ENCODE measurements at places on chromosomes 16 and 17.

- DNase-seq, result no peak
Observed at GRCh38 chr16:79995315-79995714, 394.8 kb upstream of the MAF start.

DNA sequence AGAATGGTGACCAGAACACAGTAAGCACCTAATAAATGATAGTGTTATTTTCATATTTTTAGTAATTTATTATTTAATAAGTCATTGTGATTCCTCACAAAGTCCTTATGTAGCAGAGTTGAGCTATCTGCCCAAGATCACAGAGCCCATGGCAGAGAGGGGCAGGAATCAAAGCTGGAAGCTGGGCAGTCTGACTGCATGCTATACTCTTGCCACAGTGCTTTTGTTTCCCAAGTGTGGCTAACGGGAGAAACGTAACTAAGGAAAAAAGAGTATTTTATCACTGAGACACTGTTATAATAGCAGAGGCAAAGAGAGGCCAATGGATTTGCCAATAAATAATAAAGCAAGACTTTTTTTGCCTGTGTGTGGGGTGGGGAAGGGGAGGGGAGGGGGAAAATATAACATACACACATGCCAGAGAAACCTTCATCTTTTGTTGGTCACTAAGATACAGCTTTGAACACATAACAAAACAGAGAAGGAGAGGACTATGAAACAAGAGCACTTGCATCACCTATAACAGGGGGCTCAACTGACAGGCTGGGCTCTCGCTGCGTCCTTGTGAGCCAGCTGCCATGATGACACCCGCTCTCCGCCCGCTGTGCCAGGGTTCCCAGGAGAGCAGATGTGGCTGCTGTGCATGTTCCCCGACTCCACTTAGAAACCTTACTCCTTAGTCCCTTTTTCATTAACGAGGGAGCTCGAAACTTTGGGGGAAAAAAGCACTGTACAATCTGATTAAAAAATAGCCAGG, 10.1 kb downstream of the CSNK2A2 start:
- DNase-seq, result no peak

DNA sequence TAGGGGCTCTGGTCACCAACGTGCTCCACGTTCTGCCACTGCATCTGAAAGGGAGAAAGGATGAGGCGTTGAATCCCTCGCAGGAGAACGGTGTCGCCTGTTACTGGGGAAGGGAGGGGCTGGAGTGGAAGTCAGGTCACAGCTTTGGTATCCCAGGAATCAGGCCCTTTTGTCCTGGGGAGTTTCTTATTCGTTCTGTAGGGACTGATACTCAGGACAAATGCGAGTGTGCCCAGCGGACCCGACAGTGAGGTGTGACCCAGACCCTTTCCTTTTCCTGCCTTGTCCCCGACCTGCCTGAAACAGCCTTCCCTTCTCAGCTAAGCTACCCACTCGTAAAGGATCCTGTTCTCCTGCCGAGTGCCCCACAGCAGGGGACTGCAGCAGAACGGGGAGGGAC, 177.5 kb downstream of the VPS53 start:
- no peak for DNase-seq

- no peak for DNase-seq
Observed at GRCh38 chr17:49925921-49926320, 43.1 kb upstream of the DLX4 start.

DNA sequence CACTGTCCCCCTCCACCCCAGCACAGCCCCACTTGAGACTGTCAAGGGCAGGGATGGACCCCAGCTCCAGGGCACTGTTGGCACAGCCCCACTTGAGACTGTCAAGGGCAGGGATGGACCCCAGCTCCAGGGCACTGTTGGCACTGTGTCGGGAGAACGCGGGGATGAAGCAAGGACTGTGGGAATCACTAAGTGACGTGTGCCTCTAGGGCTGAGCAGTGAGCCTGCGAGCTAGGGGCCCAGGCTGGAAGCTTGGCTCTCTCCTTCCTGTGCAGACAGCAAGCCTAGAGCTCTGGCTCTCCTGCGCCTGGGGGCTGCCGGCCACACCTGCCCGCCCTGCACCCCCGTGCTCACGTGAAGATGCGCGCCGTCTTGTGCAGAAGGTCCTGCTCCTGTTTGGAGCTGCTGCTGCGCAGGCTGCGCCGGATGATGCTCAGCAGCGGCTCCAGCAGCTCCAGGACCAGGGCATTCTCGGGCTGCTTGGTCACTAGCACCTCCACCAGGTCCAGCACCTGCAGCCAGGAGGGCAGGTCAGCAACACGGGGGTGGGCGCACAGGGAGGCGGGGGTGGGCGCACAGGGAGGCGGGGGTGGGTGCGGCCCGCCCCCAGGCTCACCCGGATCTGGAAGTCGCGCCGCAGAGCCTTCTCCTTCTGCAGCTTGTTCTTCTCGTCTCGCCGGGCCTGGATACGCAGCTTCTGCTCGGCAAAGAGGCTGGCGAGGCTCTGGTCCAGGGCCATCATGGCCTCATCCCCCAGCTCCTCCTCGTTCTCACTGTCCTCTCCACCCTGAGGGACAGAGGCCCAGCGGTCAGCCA, 10.8 kb downstream of the MYBBP1A start:
- DNase-seq, result no peak

DNA sequence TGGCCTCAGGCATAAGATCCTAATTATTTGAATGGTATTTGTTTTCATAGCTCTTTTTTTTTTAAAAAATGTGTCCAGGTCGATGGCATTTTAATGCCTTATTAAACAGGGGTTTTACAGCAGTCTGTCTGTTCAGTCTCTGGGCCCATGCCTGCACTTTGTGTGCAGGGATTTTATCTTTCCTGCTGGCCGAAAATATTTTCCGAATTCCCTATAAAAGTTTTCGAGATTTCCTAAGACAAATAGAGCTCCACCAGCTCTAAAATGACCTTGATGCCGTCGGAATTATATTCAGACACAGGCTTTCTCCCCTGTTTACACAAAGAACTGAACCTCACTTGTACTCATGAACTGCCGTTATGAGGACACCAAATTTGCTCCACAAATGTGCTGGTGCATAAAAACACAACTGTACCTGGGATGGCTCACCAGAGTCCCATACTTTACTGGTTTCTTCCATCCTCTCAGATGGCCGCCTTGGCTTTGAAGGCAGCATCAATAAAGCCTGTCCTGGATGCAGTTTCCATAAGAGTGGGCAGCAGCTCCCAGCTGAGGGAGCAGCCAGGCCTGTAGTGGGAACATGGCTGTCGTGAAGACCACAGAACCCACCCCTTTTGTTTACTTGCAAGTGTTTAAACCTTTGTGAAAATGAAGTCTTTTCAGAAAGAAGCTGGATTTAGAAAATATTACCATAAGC, 44.9 kb downstream of the TBX4 start:
- DNase-seq, result no peak

GRCh38 chr16:51565184-51565583, 414.1 kb upstream of the SALL1 start:
- no peak for DNase-seq
